ENCODE measurements at places on chromosomes 4 and X.

GRCh38 chr4:182519528-182519927, 276.3 kb downstream of the TENM3 start:
- DNase-seq = no peak

- DNase-seq = no peak
Observed at GRCh38 chr4:45199736-45200135, 473.4 kb upstream of the GNPDA2 start.

GRCh38 chrX:154652311-154653047, 900 bp downstream of the CTAG2 start:
- no peak for DNase-seq

GRCh38 chrX:133307637-133308498, 89.7 kb upstream of the TFDP3 start:
- no peak for DNase-seq

- no peak for DNase-seq
Observed at GRCh38 chr4:102430461-102430910, 70.7 kb upstream of the NFKB1 start.

DNA sequence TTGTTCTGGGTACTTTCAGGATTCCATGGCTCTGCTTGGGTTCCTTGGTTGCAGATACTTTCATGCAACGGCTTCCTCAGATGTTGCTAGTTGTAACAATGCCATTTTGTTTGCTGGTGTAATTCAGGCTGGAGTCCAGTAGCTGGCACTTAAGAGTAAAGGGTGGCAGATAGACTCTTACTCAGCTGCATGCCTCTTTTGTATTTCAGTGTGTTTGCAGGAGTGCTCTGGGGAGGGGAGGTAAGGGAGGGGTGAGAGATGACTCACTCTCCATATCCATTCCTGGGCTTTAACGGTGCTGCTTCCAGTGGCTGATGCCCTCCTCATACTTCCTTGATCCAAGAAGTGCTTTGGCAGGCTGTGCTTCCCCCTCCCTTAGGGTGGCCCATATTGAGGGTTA, 155.2 kb downstream of the ZNF330 start:
- DNase-seq = no peak

- DNase-seq = no peak
Observed at GRCh38 chrX:111868726-111869638, 7.0 kb upstream of the TRPC5OS start.

- DNase-seq = no peak
Observed at GRCh38 chr4:25110527-25111329, 49.5 kb downstream of the SEPSECS start.

- no peak for DNase-seq
Observed at GRCh38 chrX:85977218-85977617, 70.1 kb downstream of the CHM start.

Measured in stimulated activated CD8-positive, alpha-beta memory T cell treated with anti-CD3 and anti-CD28 coated beads, Interleukin-15, amount 100 ng/mL, for 24 hours (primary cell).